NCI-H345 (cell line): ENCODE measurements at places on chromosomes 2 and 18.

DNA sequence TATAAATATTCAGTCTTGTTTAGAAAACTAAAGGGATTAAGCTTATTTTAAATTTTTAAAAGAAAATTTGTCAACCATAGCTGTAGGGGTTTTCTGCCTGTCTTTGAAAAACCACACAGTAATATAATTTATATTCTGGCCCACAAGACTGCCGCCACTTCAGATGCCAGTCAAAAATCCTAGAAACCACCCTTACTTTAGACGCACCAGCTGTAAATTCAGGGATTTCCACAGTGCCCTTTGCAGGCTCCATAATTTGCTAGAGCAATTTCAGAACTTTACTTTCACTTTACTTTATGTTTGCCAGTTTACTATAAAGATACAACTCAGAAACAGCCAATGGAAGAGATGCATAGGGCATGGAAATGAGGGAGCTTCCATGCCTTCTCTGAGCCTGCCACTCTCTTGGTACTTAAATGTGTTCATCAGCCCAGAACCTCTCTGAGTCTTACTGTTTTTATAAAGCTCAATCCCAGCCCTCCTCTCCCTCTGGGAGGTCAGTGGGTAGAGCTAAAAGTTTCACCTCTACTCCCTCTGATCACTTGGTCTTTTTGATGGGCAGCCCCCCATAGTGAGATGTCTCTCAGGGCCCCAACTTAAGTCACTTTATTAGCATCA lies 63.3 kb downstream of the KYNU start:
- no peak for DNase-seq

- no peak for DNase-seq
Observed at GRCh38 chr2:5727235-5727634, 35.1 kb downstream of the SOX11 start.

DNA sequence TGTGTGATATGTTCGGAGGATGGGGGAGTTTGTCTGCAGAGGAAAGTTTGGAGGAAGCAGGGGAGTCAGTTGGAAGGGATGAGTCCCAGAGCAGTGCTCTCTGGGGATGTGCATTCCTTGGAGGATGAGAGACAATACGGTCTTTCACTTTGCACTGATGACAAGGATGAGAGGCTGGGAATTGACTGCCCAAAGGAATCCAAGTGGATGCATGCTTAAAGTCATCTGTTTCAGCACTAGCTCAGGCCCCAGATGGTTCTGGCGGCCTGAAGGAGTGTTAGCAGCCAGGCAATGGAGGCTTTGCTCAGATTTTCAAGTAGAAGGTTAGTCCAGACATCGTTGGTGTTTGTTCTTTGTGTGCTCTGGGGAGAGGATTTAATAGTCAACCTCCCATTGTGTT lies 100.2 kb downstream of the CRIM1 start:
- no peak for DNase-seq

DNA sequence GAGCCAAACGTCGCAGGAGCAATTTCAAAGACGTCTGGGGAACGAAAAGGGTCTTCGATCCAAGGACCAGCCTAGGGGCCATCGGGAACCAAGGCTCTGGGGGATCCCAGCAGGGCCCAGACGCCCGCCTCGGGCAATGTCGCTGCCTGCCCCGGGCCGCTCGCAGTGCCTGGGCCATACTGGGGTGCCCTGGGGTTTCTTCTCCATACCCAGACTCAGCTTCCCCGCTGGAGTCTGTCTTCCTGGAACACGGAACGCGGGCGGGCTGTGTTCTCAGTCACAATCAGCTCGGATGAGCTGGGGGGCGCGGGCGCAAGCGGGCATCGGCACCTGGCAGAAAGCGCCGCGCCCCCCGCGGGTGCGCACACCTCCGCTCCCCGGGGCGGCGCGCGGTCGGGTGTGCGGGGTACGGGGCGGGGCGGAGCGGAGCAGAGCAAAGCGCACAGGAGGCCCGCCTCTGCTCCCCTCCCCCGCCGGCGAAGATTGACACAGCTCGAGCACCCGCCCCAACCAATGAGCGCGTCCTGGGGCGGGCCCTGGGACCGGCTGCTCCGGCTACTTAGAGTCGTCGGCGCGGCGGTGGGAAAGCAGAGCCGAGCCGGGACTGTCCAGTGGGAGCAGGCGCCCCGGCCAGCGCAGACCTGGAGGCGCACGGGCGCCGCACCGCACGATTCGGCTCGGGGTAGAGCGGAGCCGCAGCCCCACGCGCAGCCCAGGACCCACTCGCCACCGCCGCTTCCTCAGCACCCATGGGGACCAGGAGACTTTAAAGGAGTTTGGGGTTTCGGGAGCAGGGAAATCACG lies at the start of gene LRATD1:
Gene LRATD1, plus strand, starts transcription at position 585 of the 804 bp plus-strand sequence. CDS start 1,263 bp downstream, outside the sequence.
- DNase-seq: peak; percentile 98

GRCh38 chr2:120379916-120380893 lies 34.3 kb downstream of the INHBB start:
- peak; percentile 96 for DNase-seq
